ENCODE measurements at places on chromosomes 16 and 17.
A peak's percentile ranks its signal among the peaks of the same experiment; 100 is the strongest.

DNA sequence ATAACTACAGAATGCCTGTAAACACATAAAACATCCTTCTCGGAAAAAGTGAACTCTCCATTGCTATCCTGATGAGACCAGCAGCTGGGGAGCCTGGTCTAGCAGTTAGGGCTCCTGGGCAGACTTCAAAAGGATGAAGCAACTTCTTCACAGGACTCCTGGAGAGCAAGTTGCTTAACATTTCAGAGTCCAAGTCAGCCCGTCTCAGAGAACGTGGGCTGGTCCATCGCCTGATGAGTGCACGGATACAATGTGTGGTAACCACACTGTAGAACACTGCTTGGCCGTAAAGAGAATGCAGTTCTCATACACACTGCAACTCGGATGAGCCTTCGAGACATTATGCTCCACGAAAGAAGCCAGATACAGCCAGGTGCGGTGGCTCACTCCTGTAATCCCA, 52.7 kb downstream of the TMEM235 start:
- DNase-seq, result no peak

GRCh38 chr17:17413215-17413792, 63.5 kb upstream of the MED9 start:
- no peak for DNase-seq

GRCh38 chr16:23227529-23227928, 45.0 kb downstream of the SCNN1G start:
- no peak for DNase-seq

DNA sequence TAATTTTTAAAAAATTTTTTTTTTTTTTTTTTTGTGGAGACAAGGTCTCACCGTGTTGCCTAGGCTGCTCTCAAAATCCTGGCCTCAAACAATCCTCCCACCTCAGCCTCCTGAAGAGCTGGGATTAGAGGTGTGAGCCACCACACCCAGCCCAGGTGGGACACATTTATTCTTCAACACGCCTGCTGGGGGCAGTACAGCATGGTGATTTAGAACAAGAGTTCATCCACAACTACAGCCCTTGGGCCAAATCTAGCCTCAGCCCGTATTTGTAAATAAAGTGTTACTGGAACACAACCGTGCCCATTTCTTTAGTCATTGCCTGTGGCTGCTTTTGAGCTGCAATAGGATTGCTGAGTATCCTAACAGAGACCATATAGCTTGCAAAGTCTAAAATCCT, 92.8 kb downstream of the KATNIP start:
- peak; percentile 56 for DNase-seq

DNA sequence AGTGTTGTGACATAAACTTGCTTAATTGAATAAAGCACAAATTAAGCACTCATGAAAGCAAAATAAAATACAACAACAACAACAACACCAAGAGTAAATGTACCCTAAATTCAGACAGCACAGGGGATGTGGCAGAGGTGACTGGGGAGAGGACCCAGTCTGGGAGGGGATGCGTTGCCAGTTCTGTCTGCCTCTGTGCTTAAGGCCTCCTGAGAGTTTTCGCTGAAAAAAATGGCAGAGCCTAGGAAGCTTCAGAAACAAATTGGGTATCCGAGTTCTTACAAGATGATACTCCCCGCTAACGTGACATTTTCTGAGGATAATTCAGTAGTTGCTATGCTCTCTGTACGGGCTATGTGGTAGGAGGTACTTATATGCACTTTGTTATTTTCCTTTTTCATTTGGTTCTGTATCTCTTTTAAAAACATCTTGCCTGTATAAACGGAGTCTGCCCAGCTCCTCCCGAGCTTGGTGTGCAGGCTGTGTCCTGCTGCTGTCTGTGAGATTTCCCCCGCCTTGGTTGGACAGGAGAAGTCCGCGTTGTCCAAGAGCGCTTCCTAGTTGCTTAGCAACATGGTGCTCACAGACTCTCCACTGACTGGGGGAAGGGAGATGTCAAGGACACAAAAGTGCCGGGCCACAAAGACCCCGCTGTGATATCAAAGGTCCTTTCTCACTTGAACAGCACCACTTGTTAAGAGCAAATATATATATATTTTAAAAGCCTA, 134.2 kb upstream of the CPHXL start:
- peak; percentile 29 for DNase-seq

- no peak for DNase-seq
These were observed 180.0 kb downstream of the BCAS3 start for GRCh38 chr17:60857556-60858080.
